ENCODE measurements at places on chromosomes 1 and 21. TPM values are rescaled to one million over a fixed set of nuclear protein-coding genes. Genes with fewer than 3 reads are reported as not detected.
A peak's percentile ranks its signal among the peaks of the same experiment; 100 is the strongest.

- no peak for DNase-seq
These were observed 10.9 kb upstream of the THEMIS2 start for GRCh38 chr1:27861436-27861835.

GRCh38 chr1:78673120-78673519, 23.5 kb downstream of the IFI44 start:
- no peak for DNase-seq

- no peak for DNase-seq
These were observed 71.9 kb downstream of the SMYD2 start for GRCh38 chr1:214352838-214353237.

GRCh38 chr1:215824245-215824644, 257.1 kb downstream of the KCTD3 start:
- DNase-seq, result no peak

DNA sequence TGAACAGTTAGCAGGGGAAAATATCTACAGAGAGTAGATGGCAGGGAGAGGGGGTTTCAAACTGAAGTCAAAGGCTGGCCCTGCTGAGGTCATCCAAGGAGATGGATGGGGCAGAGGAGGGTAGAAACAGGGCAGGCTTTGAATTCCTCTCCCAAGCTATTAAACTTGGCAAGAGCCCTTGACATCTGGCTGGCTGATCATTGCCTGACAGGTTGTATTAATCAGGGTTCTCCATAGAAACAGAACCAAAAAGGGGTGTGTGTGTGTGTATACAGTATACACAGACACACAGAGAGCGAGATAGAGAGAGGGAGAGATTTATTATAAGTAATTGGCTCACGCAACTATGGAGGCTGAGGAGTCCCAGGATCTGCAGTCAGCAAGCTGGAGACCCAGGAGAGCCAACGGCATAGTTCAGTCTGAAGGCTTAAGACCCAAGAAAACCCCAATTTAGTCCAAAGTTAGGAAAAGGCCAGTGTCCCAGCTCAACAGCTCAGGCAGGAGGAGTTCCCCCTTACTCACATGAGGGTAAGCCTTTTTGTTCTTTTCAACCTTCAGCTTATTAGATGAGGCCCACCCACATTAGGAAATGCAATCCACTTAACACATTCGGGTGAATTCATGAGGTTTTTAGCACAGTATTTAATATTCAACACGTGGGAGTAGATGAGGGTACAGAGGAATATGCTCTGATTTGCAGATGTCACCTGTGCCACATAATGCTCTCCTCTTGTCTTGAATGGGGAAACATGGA, 46.7 kb upstream of the HAO2 start:
- no peak for DNase-seq

- no peak for DNase-seq
These were observed 14.9 kb downstream of the COLGALT2 start for GRCh38 chr1:184022668-184023067.

GRCh38 chr1:101309334-101310311, 72.8 kb downstream of the S1PR1 start:
- DNase-seq, result peak; percentile 51

DNA sequence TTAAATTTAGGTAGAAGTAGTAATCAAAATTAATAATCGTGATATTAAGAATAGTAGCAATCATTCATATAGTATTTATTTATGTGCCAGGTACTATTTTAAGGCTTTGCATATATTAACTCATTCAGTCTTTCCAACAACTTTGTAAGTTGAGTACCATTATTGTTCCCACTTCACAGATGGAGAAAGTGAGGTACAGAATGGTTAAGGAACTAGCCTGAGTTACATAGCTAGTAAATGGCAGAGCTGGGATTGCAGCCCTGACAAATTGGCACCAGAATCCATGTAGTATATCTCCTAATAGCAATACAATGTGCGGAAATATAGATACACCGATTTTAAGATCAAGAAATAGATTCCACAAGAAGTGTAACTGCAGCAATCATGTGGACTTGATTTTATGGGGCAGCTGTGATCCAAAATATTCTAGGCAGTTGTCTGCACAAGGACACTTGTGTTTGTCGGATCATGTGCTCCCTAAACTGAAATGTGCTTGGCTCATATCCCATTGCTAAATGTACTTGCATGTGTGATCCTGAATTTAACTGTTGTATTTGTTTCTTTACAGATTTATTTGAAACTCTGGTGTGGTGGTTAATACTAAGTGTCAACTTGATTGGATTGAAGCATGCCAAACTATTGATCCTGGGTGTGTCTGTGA, 5.8 kb upstream of the GTF2B start:
- DNase-seq, result no peak

- DNase-seq, result peak; percentile 24
These were observed 31.8 kb downstream of the ADGRL2 start for GRCh38 chr1:81832573-81832972.

DNA sequence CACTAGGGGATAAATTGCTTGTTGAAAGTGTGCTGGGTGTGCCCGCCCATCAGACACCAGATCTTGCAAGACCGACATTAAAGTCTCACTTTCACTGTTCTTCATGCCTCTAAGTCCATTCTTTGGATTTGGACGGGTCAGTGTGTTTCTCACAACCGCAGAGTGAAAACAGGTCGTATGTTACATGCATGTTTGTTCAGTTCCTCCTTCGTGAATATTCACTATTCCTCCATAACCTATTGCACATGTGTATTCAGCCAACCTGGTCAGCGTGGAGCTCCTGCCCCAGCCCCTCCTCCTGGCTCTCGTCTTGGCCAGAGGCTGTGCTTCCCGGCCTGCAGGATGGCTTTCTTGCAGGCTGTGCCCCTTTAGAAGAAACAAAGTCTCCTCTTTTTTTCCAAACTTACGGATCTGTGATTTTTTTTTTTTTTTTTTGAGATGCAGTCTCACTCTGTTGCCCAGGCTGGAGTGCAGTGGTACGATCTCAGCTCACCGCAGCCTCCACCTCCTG, 2.2 kb upstream of the KRTAP10-6 start:
- no peak for DNase-seq

Gene SDC3
- 26.1 TPM for total RNA-seq

Gene PRKAA2
- total RNA-seq, result 104 TPM

Gene ZNF648
- total RNA-seq, result not detected
